ENCODE measurements at places on chromosomes 11 and 22.

DNA sequence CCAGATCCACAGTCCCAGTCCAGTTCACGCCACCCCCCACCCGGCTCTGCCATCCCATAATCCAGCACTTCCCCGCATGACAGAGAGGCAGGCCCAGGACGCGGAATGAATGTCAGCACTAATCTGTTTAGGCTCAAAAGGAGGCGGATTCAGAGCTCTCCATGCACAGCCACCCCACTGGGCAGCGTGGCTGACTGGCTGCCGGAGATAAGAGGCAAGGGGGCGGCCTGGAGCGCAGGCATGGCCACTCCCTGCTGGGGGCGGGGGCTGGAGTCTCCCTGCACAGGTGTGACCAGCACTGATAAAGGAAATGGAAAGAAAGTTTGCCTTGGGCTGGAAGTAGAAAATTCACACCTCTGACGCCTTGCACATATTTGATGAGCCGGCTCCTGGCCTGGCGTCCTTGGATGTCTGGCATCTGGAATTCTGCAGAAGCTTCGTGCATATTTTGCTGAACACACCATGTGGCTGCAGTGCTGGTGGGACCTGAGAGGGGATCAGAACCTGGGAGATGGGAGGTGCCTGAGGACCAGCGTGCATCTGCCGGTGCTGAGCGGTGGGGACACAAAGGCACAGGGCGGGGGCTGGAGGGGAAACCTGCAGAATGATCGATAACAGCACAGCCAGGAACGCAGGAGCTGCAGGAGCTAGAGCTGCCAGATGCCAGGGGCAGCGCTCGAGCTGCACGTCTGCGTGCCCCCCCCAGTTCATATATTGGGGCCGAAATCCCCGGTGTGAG is 344.4 kb downstream of the CTTN start:
- no peak for DNase-seq

GRCh38 chr22:35894937-35895708 is 133.5 kb downstream of the RBFOX2 start:
- DNase-seq: no peak

DNA sequence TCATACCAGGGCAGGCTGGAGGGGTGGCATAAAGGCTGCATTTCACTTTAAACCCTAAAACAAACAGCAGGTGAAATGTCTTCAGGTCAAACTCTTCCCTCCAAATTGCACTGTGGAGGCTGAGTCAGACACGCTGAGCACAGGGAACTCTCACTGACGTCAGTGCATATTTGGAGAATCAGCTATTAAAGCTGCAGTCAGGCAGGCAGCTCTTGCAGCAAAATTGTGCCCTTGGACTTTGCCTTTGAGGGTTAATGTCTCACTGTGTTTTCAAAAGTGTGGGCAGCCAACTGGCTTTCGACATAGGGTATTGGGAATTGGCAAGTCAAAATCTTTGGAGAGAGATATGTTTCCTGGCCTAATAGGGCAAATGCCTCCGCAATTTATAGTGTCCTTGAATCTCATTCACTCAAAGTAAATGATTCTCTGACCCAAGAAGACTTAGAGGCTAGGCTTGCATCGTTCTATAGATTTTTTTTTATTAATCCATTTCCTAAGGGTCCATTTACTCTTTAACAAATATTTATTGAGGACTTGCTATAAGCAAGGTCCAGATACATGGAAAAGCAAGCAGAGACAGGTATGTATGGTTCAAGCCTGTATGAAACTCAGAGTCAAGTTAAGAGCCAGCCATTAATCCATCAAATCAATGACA is 27.7 kb upstream of the SMCO4 start:
- DNase-seq: no peak

- DNase-seq: no peak
Measured at GRCh38 chr11:116499396-116500003, 273.3 kb downstream of the BUD13 start.

- DNase-seq: no peak
Measured at GRCh38 chr11:65488273-65489034, 10.4 kb upstream of the MALAT1 start.

DNA sequence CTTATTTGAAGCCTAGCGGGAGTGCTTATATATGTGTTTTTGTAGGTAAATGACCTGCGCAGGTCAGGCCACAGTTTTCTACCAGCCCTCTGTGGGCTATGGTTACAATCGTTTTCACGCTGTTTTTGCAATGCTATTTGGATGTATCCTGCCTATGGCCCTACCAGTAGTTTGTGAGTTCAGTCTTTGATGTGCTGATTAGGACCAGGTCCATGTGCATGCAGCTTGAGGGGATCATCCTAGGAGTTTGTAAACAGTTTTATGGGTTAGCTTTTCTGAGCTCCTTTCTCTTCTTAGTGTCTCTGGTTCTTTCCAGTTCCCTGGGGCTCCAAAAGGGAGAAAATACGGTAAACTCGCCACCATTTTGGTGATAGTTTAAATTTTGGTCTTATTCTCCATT is 142.5 kb downstream of the LDLRAD3 start:
- no peak for DNase-seq

DNA sequence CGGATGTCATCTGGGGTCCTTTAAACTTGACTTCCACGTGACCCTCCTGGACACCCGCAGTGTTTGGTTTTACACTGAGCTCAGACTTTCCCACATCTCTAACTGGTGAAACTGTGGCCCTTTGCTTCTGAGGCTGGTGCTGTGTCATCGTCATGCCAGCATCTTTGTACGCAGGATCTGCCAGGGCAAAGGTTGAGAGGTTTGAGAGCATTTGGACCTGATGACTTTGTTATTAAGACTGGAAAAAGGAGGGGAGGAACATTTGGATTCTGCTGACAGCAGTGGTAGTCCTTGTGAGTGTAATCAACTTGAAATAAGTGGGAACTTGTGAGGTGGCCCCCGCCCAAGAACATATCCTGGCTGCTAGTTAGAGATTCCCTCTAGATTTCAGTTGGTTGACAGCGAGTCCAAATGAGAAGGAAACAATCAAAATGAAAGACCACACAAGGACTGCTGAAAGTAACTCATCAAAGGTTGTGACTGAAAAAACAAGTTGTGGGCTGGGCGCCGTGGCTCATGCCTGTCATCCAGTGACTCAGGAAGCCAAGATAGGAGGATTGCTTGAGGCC is 102.5 kb downstream of the KIAA1671 start:
- DNase-seq: no peak

DNA sequence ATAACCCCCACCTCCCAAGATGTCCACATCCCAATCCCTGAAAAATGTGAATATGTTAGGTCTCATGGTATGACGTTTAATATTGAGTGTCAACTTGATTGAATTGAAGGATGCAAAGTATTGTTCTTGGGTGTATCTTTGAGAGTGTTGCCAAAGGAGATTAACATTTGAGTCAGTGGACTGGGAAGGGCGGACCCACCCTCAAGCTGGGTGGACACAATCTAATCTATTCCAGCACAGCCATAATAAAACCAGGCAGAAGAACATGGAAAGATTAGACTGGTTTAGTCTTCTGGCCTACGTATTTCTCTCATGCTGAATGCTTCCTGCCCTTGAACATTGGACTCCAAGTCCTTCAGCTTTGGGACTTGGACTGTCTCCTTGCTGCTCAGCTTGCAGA is 315.5 kb downstream of the GUCY1A2 start:
- DNase-seq: no peak

DNA sequence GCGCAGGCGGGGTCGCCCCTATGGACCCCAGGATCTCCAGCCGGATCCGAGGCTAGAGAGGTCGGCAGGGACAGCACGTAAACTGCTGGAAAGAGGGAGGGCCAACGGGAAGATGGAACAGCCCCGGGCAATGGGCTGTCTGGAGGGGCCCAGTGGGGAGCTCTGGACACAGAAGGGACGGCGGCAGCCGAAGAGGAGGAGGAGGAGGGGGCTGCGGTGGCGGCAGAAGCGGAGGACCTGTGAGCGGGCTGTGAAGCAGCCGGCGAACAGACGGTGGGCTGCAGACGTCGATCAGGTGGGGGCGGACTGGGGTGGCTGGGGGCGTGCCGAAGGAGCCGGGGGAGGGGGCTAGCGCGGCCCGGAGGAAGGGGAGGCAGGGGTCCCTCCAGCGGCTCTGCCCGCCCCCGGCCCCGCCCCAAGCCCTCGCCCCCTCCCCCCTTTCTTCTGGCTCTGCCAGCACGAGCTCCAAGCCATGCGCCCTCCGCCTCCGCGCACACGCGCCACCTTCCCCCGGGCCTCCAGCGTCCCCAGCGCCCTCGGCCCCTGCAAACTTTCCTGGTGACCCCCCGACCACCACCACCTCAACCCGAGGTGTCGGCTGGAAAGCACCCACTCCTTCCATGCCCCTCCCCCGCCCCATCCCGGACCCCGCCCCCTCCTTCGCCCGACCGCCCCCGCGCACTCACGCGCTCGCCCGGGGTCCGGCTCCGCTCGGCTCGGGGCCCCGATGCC is 432 bp downstream of the TNKS1BP1 start:
- no peak for DNase-seq

DNA sequence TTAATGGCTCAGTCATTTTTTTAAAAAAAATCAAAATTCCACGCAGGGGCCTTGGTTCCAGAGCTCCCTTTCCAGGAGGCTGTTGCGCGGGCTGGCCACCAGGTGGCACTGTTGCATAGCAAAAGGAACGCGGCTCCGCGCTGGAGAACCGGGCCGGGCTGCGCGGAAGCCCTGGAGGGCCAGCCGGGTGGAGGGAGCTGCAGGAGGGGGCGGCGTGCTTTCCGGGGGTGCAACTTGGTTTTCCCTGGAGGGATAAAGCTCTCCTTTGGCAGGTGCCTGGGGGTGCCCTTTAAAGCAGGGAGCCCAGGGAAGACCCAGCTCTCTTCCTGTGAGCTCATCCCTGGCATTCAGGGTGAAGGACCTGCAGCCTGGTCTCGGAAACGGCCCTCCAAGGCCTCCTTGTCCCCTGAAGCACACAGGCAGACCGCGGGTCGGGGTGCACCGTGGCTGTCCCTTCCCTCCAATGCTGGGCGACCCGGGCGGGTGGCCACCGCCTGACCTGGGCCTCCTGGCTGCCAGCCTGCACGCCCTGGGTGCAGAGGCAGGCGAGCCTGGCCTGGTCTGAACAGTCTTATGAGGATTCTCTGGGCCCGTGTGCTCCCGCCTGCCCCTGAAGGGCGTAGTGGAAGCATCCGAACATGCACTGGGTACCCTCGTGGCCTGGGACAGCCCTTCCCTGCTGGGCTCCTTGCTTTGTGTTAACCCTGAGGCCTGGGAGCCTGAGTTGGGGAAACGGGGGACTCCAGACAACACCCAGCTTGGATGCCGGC is 23.4 kb downstream of the KRTAP5-5 start:
- peak; percentile 61 for DNase-seq

GRCh38 chr11:45560155-45560912 is 105.1 kb downstream of the CHST1 start:
- no peak for DNase-seq

DNA sequence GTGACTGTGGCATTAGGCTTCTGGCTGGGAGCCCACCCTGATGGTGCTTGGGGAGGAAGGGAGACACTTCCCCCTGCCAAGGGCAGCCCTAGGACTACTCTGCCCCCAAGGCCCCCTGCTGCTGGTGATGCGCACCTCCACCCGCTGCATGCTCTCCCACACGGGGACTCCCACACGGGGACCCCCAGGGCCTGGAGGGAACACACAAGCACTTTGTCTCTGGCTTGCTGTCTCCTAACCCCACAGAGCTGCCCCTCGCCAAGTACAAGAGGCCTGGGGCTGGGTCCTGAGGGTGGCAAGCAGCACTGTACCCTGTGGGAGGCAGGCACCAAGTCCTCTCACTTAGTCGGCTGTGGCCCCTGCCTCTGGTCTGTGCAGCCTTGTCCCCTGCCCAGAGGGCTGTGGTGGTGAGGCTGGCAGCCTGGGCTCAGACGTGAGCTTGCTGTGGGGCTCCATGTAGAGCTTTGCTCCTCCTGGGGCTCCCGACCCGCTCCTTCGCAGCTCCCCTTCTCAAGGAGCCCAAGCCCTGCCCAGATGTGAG is 7.9 kb downstream of the LRRC75B start:
- no peak for DNase-seq

GRCh38 chr11:126284829-126285228 is 1.9 kb downstream of the TIRAP start:
- DNase-seq: peak; percentile 78

DNA sequence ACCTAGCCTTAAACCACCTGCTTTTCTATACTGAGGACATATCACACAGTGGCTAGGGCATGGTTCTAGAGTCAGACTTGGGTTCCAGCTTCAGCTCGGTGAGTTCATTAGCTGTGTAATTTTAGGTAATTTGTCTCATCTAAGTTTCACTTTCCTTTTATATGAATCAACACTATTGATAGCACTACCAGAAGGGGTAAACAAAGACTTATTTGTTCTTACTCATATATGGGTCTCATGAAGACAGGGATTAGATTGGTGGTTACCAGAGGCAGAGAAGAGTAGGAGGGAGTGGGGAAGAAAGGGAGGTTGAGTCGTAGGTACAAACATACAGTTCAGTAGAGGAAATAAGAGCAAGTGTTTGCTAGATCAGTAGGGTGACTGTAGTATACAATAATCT is 924.7 kb downstream of the OPCML start:
- no peak for DNase-seq

- no peak for DNase-seq
Measured at GRCh38 chr11:17933708-17934107, 79.1 kb downstream of the SERGEF start.

- DNase-seq: no peak
Measured at GRCh38 chr11:111905411-111905810, 6.2 kb downstream of the CRYAB start.

DNA sequence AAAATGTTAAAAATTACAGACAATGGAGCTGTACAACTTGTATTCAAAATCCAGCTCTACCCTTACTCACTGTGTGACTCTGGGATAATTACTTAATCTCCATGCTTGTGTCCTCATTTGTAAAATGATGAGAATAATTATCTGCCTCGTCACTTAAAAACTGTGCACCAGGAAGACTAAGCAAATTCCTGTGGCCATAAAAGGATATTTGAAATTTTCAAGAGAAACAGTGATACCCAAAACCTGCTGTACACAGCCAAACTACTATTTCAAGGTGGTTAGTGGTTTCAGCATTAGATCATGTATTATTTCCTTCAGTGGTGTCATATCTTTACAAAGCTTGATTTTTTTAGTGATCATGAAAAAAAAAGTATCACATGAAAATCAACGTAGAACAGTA is 136.9 kb downstream of the METTL15 start:
- no peak for DNase-seq

- no peak for DNase-seq
Measured at GRCh38 chr11:26623076-26623659, 51.1 kb upstream of the MUC15 start.

GRCh38 chr11:35163209-35163608 is 24.2 kb downstream of the CD44 start:
- DNase-seq: no peak

DNA sequence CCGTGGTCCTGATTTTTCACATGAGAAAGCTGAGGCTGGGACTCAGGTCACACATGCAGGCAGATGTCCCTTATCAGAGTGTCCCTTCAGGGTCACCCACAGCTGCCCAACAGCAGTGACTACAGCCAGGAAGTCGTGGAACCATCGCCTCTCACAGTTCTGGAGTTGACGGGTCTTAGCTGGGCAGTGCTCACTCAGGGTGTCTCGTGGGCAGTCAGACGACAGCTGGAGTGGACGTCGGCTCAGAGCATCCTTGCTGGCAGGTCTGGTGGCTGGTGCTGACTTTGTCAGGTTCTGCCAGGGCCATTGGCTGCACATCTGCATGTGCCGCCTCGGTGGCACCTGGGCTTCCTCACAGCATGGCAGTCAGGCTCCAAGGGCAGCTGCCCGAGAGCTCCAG is 35.6 kb upstream of the TH start:
- DNase-seq: no peak

- no peak for DNase-seq
Measured at GRCh38 chr22:23532731-23533130, 47.4 kb downstream of the IGLL1 start.

Data from activated CD4-positive, CD25-positive, alpha-beta regulatory T cell (primary cell).